ENCODE measurements at places on chromosomes 11 and 22.
A peak's percentile ranks its signal among the peaks of the same experiment; 100 is the strongest.

- no peak for DNase-seq
These were observed 29.4 kb downstream of the GRIK4 start for GRCh38 chr11:120540744-120541465.

DNA sequence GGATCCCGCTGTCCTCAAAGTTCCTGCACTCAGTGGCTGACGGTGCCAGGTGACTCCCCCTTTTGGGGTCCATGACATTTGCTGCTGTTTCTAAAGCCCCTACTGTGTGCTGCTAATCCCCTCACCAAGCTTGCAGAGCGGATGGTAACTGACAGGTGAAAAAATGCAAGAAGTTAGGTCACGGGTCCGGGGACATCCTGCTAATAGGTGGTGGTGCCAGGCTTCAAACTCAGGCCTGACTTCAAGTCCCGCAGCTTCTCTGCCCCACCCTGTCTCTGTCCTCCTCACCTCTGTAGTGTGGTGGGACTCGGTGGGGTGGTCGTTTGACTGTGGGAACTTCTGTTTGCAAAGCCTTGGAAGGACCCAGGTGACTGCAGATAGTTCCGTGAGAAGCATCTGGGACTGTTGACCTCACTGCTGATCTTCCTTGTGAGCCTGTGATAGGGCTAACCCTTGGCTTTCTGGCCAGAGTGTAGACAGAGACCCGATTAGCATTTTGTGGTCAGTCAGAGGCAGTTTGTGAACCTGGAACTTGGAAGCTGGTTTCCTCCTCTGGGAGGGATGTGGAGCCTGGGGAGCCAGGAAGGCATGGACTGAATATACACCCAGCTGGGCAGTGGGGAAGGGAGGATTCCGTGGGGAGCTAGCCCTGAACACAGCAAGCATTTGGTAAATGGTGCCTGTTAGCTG is 115.4 kb upstream of the OR4B1 start:
- DNase-seq: no peak

DNA sequence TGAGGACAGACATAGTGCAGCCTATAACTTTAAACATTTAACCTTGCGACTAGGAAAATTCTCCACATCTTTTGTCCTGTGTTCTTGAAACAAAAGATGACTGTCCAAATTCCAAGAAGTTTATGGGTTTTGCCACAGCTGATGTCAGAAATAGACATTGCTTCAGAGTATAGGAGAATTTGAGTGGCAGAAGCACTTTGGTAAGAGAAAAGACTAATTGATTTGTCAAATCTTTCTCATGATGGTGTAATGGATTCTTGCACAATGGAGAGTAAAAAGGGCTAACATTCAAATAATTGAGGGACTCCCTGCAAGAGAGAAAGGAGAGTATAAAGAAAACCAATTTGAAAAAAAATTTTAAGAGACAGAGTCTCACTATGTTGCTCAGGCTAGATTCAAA is 25.3 kb downstream of the C11orf58 start:
- no peak for DNase-seq

DNA sequence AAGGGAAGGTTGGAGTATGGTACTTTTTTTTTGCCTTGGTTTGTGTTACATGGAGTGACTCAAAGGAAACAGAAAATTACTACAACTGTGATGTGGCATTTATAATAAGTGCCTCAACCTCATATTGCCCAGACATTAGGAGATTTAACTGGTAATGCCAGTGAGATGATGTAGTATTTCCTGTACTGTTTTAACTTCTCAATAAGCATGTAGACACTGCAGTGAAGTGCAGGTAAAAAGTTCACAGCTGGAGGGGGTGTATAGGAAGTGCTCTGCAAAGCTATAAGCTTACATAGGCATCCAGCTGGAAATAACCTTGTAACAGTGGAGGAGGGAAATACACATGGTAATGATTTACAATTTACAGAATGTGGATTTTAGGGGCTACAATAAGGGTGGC is 138.2 kb upstream of the MTMR2 start:
- DNase-seq: no peak

- DNase-seq: no peak
These were observed 373.0 kb downstream of the CTTN start for GRCh38 chr11:70771099-70771885.

DNA sequence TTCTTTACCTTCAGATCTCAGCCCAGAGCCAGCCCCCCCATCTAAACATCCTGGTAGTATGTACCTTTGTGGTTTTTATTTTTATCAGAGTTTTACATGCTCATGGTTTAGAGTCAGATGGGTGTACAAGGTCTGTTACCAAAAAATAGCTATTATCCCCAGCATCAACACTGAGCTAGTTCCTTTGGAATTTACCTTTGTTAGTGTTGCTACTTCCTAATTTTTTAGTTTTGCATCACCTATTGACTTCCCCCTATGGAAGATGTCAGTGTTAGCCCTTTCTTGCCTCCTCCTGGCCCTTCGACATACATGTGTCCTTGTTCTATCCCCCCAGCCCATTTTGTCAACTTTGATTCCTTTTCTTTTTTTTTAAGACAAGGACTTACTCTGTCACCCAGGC is 7.4 kb downstream of the UPB1 start:
- no peak for DNase-seq

- no peak for DNase-seq
These were observed 31.1 kb downstream of the RPL3 start for GRCh38 chr22:39288135-39288898.

GRCh38 chr11:75558939-75559843 is 2.9 kb upstream of the SERPINH1 start:
- DNase-seq: peak; percentile 70

DNA sequence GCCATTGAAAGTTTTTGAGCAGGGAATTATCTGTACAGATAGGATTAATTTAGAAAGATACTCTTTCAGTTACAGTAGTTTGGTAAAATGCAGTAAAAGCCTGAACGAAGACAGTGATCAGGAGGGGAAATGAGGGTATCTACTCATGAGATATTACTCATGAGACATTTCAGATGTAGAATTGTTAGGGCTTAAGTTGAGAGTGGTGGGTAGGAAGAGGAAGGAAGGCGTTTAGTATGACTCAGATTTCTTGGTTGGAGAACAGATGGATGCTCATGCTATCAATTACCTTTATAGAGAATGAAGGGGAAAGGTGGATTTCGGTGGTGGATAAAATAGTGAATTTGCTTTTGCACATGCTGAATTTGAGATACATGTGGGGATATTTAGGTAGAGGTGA is 15.8 kb downstream of the CCDC81 start:
- DNase-seq: no peak

GRCh38 chr22:26124991-26125725 is 44.1 kb upstream of the SEZ6L start:
- no peak for DNase-seq

DNA sequence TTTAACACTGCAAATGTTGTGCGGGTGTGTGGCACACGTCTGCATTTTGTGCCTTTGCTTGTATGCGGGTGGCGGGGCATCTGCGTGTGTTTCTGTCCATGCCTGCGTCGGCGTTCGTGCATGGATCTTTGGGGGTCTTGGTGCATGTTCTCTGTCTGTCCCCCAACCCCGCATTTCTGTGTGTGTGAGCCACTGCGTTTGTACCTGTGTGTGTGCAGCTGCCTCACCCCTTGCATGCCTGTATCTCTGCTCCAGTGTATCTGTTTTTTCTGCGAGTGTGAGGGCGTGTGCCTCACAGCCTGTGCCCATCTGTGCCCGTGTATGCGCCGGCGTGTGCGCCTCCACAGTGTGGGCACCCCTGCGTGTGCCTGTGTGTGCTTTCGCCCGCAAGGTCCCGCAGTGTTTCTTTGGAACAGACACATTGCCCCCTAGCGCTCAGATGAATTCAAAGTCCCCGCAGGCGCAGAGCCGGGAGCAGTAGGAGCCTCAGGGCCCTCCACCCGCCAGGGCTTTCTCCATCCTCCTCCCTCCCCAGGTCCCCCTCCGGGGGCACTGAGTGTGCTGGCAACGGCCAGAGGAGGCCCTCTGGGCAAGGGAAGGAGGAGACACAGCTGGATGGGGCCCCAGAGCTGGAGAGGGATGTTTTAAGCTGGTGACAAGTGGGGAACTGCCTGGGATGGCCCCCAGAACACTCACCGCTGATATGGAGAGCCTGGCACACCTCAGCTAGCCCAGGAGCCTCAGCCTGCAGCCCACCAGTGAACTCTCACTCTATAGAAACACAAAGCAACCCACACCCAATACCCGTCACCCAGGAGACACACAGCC is 3.1 kb upstream of the MN1 start:
- peak; percentile 78 for DNase-seq

Measured in cardiac fibroblast (primary cell).